ENCODE measurements at places on chromosomes 1 and 21.

GRCh38 chr1:39094685-39095084, 68.5 kb downstream of the NDUFS5 start:
- DNase-seq = no peak

GRCh38 chr1:186654741-186655140, 25.5 kb downstream of the PTGS2 start:
- DNase-seq = no peak

GRCh38 chr1:42957880-42958487, 684 bp downstream of the SLC2A1 start:
- DNase-seq = peak; percentile 48

DNA sequence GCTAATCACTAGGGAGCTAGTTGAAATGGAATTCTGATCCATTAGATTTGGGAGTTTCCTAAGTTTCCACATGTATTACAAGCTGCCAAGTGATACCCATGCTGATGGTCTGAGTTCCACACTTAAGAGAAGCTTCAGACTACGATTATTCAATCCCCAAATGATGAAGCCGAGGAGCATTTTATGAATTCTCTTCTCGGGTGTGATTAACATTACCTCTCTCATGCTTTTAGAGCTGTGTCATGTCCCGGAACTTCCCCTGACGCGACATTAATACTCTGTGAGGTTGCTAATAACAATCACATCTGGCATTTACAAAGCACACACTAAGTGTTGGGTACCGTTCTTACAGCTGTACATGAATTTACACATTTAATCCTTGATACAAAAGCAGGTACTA, 63.0 kb downstream of the KCNJ15 start:
- DNase-seq = no peak

DNA sequence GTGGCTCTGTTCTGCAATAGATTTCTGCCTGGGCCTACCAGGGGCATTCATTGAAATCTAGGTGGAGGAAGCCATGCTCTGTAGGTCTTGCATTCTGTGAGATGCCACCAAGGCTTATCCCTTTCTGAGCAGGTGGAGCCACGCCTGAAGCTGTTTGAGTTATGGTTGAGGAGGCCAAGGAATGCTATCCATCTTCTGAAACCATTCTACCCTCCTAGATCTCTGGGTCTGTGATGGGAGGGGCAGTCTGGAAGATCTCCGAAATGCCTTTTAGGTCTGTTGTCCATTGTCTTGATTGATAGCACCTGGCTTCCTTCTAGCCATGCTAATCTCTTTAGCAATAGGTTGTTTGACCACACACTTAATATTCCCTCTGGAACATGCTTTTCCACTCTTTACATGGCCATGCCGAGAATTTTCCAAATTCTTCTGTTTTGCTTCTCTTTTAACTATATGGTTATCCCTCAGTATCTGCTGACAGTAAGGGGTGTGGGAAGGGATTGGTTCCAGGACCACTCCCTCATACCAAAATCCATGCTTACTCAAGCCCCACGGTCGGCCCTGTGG, 45.2 kb downstream of the AK4 start:
- no peak for DNase-seq

DNA sequence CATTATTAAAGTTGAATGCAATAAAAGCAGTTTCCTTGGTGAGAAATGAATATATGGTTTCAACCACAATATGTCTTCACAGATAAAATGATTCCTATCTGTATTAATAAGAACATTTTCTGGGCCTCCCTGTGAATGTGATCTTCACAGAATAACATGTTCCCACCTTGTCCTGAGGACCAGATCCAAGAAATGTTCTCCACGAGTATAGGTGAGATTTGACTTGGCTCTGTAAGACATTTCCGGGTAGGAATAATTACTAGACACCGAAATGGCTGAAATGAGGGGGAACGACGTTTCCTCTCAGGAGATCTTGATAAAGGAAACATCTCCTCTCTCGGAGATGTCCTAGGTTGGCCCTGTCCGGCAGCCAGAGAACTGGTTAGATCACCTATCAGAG, 61.4 kb downstream of the CLIC6 start:
- no peak for DNase-seq

GRCh38 chr1:26981146-26981846, 12.2 kb upstream of the TRNP1 start:
- no peak for DNase-seq

GRCh38 chr1:221470000-221470698, 271.7 kb downstream of the DUSP10 start:
- DNase-seq = no peak

- DNase-seq = no peak
Measured at GRCh38 chr1:161359291-161359690, 8.4 kb downstream of the CFAP126 start.
